CD14-positive monocyte (primary cell): ENCODE measurements at places on chromosomes 2 and 18.

- no peak for DNase-seq
Measured at GRCh38 chr18:57113799-57114420, 33.0 kb upstream of the BOD1L2 start.

GRCh38 chr2:34907812-34908211 is 1308.7 kb upstream of the FAM98A start:
- DNase-seq = no peak

DNA sequence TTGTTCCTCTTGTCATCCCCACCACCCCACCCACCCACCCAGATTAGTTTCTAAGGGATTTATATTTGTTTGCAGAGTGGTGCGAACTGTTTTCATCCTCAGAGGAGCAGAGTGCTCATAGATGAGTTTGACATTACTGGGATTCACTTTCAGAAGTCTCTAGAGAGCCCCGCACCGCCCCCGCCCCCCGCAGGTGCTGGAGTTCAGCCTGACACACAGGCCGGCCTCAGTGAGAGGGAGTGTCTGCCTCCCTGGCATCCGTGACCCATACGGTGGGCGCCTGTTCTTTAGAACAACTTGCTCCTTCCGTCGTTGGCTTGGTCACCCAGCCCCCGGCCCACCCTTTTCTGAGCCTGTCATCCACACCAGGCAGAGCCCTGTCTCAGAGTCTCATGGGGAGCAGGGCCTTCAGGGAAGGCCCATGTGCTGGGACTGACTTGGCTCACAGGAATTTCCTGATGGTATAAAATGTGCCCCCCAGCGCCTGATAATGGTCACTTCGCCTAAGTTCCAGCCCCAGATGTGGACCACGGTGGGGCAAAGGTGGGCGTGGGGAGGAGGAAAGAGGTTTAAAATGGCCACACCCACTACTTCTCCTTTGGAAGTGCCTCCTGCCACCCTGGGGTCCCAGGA is 44.3 kb downstream of the HPCAL1 start:
- no peak for DNase-seq

DNA sequence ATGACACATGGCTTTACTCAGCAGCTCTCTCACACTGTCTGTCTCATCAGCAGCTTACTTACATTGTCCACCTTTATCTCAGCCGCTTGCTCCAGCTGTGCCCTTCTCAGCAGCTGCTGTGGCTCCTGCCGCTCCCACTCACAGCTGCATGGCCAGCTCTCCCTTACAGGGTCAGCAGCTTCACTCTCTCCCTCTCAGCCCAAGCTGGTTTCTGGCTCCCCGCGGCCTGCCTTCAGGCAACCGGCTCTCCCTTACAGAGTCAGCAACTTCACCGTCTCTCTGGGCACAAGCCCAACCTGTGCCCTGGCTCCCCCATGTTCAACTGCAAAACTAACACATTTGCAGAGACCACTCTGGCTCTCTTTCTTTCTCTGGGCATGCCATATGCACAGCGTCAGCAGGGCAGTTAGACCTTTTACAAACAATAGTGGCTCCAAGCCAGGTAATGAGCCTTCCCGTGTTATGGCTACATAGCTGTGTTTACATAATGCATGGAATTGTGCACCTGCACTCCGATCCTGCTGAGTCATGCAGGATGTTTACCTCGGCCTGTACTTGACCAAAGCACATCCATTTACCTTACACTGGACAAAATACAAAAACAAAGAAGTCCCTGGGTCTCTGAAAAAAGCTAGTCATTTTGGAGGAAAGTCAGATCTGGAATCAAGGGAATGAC is 167.3 kb downstream of the DOK6 start:
- no peak for DNase-seq

GRCh38 chr18:59866551-59867269 is 33.1 kb upstream of the PMAIP1 start:
- DNase-seq = no peak

GRCh38 chr2:53181759-53182158 is 585.8 kb upstream of the CHAC2 start:
- DNase-seq = no peak

GRCh38 chr18:24024425-24024824 is 9.9 kb downstream of the TTC39C start:
- no peak for DNase-seq

DNA sequence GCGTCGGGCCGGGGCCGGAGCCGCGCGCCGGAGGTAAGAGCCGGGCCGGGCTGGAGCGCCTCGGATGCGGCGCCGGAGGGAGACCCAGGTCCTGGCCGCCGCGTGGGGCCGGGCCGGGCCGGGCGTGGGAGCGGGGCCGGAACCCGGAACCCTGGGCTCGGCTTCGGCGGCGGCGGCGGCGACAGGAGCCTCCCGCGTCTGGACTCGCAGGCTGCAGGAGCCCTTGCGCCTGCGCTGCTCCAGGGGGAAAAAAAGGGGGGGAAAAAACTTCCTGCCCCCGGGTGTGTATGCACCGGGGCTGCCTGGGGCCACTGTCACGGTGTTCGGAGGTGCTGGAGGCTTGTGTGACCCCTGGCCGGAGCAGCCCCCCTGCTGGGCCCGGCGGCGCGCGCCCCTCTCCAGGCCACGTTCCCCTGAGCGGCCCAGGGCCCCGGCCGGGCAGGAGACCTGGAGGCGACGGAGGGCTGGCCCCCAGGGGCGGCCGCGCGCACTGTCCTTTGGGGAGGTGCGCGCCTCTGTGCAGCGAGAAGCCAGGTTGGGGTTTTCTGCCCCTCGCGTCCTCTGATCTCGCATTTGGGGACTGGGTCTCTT is 864 bp downstream of the KLHL29 start:
- DNase-seq = no peak

- DNase-seq = no peak
Measured at GRCh38 chr2:7966032-7966431, 715.8 kb upstream of the ID2 start.

DNA sequence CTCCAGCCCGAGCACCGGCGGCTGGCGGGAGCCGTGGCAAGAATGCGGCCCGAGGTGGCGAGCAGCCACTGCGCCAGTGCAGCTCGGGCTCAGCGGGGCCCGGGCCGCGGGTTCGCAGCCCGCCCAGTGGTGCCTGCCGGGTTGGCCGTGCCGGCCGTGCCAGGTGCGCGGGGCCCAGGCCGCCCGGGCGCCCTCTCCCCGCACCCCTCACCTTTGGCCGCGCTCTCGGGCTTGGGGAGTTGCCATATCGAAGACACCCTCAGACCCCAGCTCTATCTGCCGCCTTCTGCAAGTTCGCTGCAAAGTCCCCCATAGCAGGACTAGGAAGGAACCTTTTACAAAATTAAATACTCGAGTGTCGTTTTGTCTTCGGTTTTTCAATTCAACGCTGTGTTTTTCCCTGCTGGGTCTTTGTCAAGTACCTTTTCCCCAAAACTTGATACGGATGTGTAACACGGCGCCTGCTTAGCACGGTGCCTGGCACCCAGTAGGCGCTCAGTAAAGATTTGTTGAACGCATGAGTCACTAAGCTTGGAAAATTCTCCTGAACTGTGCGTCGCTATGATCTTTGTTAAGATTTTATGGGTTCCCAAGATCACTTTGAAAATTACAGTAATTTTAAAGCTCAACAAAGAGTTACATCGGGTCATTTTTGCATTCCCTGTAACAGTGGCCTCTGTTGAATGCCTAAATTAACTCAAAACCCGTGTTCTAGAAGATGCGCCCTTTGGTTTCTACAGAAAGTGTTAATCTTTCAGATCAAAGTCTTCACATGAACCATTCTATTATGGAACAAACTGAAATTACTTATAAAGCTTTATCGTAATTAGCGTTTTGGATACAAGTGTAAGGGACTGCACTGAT is 750 bp downstream of the STRADB start:
- DNase-seq = no peak

GRCh38 chr2:212667751-212668316 is 129.2 kb upstream of the ERBB4 start:
- DNase-seq = no peak

- no peak for DNase-seq
Measured at GRCh38 chr18:60123031-60123430, 223.2 kb downstream of the PMAIP1 start.

GRCh38 chr18:70653671-70654070 is 364.8 kb downstream of the SOCS6 start:
- DNase-seq = no peak

GRCh38 chr18:9934274-9934673 is 20.5 kb downstream of the VAPA start:
- no peak for DNase-seq

GRCh38 chr2:27889774-27890145 is 427 bp downstream of the RBKS start:
- DNase-seq = no peak

GRCh38 chr2:174648896-174649295 is 51.3 kb upstream of the WIPF1 start:
- no peak for DNase-seq

GRCh38 chr18:34352385-34353163 is 127.9 kb upstream of the NOL4 start:
- no peak for DNase-seq

DNA sequence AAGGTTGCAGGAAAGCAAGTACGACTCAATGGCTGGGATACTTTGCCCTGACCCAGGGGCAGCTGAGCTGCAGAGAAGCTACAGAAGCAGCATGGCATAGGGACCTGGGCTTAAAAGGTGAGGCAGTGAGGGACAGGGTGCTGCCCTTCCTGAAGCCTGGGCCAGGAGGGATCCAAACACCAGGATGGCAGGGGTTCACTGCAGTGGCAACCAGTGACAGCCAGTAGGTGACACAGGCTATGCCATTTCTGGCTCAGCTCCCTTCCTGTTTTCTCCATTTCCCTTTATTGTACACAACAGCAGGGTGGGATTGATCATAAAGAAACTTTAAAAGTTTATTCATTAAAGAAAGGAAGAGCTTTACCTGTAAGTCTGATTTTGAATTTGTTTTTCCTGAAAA is 48.8 kb downstream of the CABYR start:
- DNase-seq = no peak

- DNase-seq = no peak
Measured at GRCh38 chr2:124048102-124048501, 23.0 kb downstream of the CNTNAP5 start.

GRCh38 chr2:147525819-147526489 is 318.9 kb upstream of the ACVR2A start:
- no peak for DNase-seq

GRCh38 chr2:110869472-110870446 is 137.4 kb downstream of the ACOXL start:
- DNase-seq = no peak

DNA sequence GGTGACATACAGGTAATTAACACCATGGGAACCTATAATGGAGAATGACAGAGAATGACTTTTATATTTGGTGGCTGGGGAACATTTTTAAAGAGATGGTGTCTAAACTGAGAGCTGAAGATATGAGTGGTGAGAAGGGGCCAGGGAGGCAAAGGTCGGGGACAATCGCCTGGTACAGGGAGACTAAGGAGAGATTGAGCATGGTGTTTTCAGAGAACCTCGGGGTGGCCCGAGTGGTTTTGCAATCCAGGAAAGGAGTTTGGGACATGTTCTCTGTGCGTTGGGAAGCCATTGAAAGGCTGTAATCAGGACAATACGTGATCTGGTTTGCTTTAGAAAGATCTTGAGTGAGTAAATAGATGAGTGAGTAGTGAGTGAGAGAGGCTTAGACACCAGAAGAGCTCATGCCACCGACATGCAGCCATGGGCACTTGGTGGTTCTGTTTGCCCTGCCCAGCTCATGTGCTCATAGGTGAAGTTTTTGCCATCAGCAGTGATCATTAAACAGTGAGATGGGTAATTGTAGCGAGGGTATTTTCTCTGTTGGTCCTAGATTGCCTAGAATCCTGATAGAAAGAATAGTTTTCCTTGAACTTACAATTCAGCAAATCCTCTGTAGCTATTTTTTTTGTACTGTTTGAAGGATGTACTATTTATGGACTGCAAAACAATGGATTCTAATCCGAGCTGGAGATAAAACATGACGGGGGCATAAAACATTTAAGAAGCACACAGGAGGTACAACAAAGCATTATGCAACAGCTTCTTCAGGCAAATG is 114.7 kb downstream of the SH3RF3 start:
- no peak for DNase-seq

DNA sequence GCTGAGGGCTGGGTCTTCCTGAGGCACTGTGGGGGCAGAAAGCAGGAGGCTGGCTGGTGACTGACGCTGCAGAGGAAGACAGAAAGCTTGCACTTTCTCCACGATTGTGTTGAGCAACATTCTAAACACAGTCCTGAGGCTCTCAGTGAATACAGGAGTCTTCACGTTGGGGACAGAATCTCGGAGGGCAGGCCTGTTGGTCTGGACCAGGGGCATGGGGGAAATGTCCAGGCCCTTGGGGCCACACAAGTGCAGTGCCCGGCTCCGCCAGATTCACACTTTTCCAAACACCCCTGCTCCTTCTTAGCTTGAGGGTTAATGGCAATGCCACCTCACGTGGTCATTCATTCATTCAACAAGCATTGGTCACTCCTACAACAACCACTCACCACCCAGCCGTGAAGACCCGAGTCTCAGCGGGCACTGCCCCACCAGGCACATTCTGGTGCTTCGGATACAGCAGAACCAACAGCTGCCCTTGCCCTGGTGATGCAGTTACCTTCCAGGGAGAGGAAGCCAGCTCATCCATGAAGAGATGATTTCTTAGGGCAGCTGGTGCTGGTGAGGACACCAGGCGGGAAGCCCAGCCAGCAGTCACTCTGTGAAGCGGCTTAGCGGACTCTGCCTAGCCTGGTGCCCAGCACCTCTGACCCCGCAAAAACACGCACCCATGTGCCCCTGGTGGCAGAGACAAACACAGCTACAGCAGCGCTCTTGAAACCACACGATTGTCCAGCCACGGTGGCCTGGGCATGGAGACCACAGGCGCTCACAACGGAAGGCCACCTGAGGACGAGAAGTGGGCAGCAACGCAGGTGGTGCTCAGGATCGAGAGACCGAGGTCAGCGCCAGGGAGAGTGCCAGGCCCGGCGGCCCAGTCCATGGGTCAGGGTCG is 10.9 kb upstream of the GPC1 start:
- no peak for DNase-seq

DNA sequence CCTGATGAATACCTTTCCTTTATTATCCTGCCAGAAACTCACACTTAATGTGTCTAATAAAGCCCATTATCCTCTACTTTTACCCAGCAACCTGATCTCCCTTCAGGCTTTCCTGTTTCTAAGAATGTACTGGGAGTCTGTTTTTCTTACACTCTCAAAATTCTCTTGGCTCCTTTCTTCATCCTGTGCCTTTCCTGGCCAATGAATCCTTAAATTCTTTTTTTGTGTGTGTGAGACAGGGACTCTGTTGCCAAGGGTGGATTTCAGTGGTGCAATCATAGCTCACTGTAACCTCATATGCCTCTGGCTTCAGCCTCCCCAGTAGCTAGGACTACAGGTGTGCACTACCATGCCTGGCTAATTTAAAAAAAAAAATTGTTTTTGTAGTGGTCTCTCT is 72.7 kb downstream of the MAP2 start:
- DNase-seq = no peak

- no peak for DNase-seq
Measured at GRCh38 chr2:86750240-86750839, 30.2 kb downstream of the RMND5A start.

DNA sequence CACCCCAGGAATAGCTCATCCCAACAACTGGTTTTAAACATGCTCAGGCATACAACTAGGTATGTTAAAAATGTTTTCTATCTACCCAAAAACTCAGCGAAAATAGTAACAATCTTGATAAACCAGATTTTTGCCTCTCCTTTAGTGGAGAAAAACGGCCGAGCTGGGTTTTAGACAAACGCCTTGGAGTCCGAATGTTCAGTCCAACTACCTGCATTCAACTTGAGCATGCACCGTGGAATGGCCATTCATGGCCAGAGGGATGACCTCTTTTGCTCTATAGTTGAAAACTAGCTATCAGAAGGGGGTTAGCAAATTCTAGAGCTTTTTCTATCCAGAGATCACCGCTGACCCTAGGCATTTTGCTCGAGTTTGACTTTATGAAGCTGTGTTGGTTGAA is 30.8 kb downstream of the PDIA6 start:
- DNase-seq = no peak

GRCh38 chr2:128544321-128545037 is 225.8 kb upstream of the HS6ST1 start:
- no peak for DNase-seq
